Lower leg skin (tissue), 4 donors: ENCODE measurements at places on chromosomes 2 and 18.

DNA sequence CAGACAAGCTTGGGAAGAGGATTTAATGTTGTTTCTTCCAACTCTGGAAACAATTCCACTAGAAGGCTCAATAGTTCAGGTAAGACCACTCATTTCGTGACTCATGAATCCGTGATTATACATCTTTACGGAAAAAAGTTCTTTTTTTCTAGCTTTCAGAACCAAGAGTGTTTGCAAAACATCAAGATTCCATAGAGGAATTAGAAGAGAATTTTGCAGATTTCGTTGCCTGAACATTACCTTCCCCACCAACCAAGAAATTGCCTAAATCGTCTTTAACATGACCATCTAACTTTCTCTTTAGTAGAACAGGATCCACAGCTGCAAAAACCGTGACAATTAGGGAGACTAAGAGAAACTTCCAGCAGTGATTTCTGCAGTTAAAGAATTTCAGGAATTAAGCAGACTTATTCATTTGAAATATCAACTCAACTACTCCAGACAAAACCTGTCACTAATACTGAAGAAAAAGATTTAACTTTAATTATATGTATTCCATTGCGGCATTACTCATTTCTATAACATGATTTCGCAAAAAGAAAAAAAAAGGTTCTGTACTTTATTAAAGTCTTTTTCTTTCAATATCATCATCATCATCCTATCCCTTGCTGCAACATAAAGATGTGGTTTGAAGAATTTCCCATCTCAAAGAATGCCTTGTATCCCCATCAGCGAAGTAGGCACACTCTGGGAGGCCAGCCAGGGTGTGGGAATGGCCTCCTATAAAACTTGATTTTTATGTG is 1.9 kb upstream of the NAB1 start:
- no peak for DNase-seq

DNA sequence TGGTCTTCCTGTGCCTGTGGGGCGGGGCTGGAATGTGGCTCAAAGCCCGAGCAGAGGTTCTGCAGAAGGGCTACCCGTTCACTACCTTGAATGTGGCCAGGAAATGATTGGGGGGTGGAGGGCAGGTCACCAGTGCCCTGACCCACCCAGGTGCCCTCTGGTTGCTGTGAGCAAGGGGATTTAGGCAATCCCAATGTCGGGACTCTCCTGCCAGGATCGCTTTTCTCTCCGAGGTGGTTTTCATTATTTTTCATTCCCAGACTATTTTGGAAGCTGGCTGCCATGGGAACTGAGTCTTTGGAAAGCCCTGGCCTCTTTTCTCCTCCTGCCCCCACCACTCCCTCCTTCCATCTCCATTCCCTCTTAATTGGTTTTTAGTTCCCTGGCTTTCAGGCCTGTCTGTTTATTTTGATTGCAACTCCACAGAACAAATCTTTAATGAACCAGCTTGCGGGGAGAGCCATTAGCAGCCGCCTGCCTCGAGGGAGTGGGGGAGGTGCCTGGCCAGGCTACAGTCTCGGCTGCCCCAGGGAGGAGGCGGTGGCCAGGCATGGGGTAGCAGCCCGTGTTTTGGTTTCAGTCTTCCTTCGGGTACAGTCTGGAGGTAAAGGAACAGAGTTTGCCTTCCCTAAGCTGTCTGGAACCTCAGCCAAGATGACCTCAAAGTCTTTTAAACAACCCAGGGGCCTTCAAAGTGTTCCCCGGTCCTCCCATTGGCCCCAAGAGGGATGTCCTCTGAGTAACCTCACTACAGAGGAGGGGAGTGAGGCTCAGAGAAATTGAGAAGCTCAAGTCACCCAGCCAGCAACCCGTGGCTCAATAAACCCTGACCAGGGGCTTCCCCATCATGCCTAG is 114.4 kb upstream of the HAAO start:
- peak; percentile 93 for DNase-seq

GRCh38 chr2:44087036-44087713 is 81.5 kb upstream of the PPM1B start:
- DNase-seq, result peak; percentile 84

GRCh38 chr2:219476652-219477151 is 22.0 kb upstream of the GMPPA start:
- no peak for DNase-seq

- DNase-seq, result peak; percentile 74
These were observed 162.0 kb downstream of the RTP5 start for GRCh38 chr2:242031481-242032019.

GRCh38 chr18:75545189-75545588 is 117.7 kb upstream of the SMIM21 start:
- no peak for DNase-seq
